Endothelial cell of coronary artery (primary cell): ENCODE measurements at places on chromosomes 3 and 15. TPM values are rescaled to one million over a fixed set of nuclear protein-coding genes. Genes with fewer than 3 reads are reported as not detected.

OR5K2 gene
- not detected in 2 replicates for total RNA-seq

THBS1 gene
- 4,816 and 7,438 TPM in 2 replicates for total RNA-seq

RNF123 gene
- total RNA-seq: 17.5 and 30.5 TPM in 2 replicates

TRH gene
- total RNA-seq: not detected in 2 replicates

EXD1 gene
- under 0.01 TPM in 1 of 2 replicates, not detected in the other for total RNA-seq

DUOXA1 gene
- total RNA-seq: not detected in 2 replicates

COL6A5 gene
- total RNA-seq: not detected in 2 replicates

GRK7 gene
- total RNA-seq: under 0.01 TPM in 1 of 2 replicates, not detected in the other

TTC23 gene
- total RNA-seq: 22.9 and 25.9 TPM in 2 replicates

FHIT gene
- total RNA-seq: 0.18 and 0.38 TPM in 2 replicates

RARB gene
- 28.0 and 51.6 TPM in 2 replicates for total RNA-seq

PLCB2 gene
- 1.7 and 2.0 TPM in 2 replicates for total RNA-seq

GABRR3 gene
- total RNA-seq: not detected in 2 replicates

NPAP1 gene
- not detected in 2 replicates for total RNA-seq

OXTR gene
- 0.18 and 10.7 TPM in 2 replicates for total RNA-seq

ROPN1 gene
- total RNA-seq: not detected in 2 replicates

TGM5 gene
- total RNA-seq: not detected in 2 replicates

VEPH1 gene
- 107 and 173 TPM in 2 replicates for total RNA-seq

GUCA1C gene
- not detected in 2 replicates for total RNA-seq

HRG gene
- not detected in 2 replicates for total RNA-seq

ITPR1 gene
- 19.0 and 39.9 TPM in 2 replicates for total RNA-seq

FETUB gene
- not detected in 2 replicates for total RNA-seq

AP3B2 gene
- total RNA-seq: not detected in 2 replicates

ADCY5 gene
- total RNA-seq: 0.38 TPM in 1 of 2 replicates, not detected in the other

GOLGA8S gene
- under 0.01 and 0.09 TPM in 2 replicates for total RNA-seq

C3orf85 gene
- not detected in 2 replicates for total RNA-seq

HCN4 gene
- total RNA-seq: not detected in 2 replicates

C2CD4A gene
- 0.94 and 1.5 TPM in 2 replicates for total RNA-seq

SHC4 gene
- total RNA-seq: 0.09 and 0.54 TPM in 2 replicates

C3orf38 gene
- total RNA-seq: 19.3 and 22.5 TPM in 2 replicates

PPM1M gene
- total RNA-seq: 9.2 and 14.9 TPM in 2 replicates

CLDN18 gene
- not detected in 2 replicates for total RNA-seq

TNFAIP8L3 gene
- 15.8 and 29.9 TPM in 2 replicates for total RNA-seq

CEP70 gene
- total RNA-seq: 13.9 and 14.6 TPM in 2 replicates

TRIM42 gene
- not detected in 2 replicates for total RNA-seq

KNL1 gene
- 8.2 and 20.7 TPM in 2 replicates for total RNA-seq

PCSK6 gene
- total RNA-seq: 0.27 and 0.94 TPM in 2 replicates
